ENCODE measurements at places on chromosomes 6 and 20.

GRCh38 chr6:34810936-34811632 is 19.2 kb downstream of the BLTP3A start:
- DNase-seq = no peak

DNA sequence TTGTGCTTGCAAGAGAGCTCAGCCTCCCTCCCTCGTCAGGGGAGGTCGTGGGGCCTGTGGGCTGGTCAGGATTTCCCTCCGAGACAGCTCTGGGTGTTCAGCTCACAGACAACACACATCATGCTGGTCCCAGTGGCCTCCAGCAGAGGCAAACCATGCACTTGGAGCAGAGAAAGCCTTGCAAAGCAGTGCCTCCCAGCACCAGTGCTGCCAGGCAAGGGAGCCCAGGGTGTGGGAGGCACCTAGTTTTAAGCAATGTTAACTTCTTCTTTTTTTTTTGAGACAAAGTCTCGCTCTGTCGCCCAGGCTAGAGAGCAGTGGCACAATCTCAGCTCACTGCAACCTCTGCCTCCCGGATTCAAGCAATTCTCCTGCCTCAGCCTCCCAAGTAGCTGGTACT is 34.0 kb upstream of the INSM1 start:
- DNase-seq = no peak

DNA sequence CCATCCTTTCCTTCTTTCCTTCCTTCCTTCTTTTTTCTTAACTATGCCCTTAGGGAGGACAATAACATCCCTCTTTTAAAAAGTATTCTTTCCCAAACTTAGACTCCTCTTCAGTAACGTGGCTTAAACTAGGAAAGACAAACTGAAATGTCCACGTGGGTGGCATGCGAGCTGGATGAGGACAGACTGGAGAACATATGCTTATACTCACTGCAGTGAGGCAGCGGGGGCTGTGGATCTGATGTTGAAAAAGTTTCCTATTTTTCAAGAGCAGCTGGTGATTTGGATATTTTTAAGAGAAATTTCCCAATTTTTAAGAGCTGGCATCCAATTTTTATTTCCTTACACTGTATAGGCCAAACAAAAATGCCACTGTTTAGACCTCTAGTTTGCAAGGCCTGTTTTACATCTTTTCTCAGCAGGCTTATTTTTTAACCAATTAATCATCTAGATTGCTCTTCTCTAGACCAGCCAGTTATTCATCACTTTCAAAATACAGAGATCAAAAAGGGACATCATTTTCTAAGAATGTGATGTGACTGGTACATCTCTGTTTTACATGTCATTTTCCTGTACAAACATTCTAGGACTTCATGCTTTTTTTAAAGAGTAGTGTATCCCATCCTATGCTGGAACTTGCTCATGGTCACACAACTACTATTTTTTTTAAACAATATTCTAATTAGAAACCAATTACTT is 226.5 kb downstream of the BTBD9 start:
- no peak for DNase-seq

DNA sequence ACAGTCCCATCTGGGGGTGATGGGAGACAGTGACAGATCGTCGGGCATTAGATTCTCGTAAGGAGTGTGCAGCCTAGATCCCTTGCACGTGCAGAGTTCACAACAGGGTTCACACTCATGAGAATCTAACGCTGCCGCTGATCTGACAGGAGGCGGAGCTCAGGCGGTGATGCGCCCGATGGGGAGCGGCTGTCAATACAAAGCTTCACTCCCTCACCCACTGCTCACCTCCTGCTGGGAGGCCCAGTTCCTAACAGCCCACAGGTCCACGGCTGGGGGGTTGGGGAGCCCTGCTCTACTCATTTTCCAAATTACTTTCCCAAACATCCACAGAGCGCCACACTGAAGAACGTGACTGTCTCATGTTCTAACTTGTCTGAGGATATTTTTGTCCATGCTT is 25.3 kb downstream of the CTCFL start:
- DNase-seq = no peak

DNA sequence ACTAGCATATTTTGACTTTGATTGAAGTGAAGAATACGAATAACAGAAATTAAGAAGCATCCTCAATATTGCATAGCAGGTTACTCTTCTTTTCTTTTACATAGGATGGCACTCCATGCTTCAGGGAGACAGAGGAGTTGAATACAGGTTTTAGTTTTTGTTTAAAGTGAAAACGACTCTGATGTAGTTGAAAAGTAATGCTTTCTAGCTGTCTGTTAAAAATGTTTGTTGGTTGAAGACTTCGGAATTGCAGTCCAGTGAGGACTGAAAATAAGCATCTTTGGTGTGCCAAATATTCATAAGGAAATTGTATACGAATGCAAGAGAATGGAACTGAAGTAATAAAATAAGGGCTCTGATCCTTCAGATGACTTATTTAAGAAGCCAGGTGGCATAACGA is 618 bp upstream of the SLC16A10 start:
- DNase-seq = no peak

DNA sequence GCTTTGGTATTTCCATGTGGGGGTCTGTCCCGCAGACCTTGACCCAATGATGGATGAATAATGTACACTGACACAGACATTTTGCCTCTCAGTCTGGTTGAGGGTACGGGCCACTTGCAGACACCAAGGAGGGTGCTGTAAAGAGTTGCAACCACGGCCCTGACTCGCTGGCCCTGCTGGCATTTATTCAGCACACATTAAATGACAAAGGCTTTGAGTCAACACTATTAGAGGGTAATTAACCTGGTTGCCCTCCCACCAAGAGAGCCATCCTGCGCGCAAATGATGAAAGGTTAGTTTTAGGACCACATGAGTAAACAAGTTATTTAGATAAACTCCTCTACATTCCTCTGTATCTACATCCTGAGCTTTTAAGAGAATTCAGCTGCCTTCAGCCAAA is 308.9 kb upstream of the MMS22L start:
- DNase-seq = no peak

DNA sequence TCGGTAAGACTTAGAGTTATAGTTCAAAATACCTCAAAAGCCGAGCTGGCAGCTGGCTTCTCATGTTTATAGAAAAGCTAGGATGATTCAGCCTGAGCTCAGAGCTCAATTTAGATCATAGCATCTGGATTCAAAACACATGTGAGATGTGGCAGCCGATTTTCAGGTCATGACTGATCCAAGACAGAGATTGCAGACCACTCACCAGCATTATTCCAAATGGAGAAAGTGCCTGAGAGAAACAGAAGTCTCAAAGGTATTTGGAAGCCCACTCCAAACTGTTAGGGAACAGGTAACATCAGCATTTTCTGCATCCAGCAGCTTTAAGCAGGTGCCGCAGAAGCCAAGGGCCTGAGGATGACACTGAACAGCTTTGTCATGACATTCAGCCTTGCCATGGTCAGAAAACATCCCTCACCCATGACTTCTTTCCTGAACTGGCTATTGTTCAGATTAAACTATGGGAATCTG is 102.2 kb downstream of the BACH2 start:
- DNase-seq = no peak

DNA sequence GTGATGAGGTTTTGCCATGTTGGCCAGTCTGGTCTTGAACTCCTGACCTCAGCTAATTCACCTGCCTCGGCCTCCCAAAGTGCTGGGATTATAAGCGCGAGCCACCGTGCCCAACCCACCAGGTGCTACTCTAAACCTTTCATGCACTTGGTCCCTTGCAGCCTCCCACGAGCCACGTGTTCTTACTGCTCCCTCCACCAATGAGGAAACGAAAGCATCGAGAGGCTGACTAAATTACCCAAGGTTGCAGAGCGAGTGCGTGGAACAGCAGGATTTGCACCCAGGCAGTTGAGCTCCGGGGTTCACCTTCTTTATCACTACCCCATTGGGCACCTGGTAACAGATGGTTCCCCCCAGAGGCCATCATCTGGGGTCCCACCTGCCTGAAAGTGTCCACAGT is 208.3 kb downstream of the LY86 start:
- DNase-seq = no peak

GRCh38 chr20:10854976-10855375 is 181.2 kb upstream of the JAG1 start:
- no peak for DNase-seq

Data from NCI-H748 treated with DMSO at 0.1 percent for 48 hours (cell line).